ENCODE measurements at places on chromosomes 3 and 15. TPM values are rescaled to one million over a fixed set of nuclear protein-coding genes. Genes with fewer than 3 reads are reported as not detected.

GRCh38 chr3:156160647-156161046 lies 40.3 kb downstream of the KCNAB1 start:
- no peak for DNase-seq

- no peak for DNase-seq
Observed at GRCh38 chr3:71425491-71426071, 157.9 kb downstream of the FOXP1 start.

DNA sequence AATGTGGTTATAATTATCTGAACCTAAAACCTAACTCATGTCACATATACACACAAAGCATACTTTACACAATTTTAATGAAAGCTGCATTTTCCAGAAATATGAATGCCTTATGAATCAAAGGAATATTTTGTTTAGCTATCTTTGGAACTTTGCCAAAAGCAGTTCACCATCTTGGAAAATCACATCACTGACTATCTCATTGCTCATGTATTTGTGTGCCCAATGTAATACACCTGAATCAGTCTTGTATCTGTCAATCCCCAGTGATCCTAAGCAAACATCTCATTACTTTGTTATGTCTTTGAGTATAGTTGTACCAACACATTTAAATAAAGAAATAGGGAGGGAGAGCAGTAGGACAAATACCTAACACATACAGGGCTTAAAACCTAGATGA lies 15.6 kb upstream of the CD47 start:
- no peak for DNase-seq

Gene PIERCE2
- 2.3 TPM for polyA plus RNA-seq

Gene MED12L
- 5.4 TPM for polyA plus RNA-seq

Gene WDR53
- polyA plus RNA-seq, result 9.2 TPM

DNA sequence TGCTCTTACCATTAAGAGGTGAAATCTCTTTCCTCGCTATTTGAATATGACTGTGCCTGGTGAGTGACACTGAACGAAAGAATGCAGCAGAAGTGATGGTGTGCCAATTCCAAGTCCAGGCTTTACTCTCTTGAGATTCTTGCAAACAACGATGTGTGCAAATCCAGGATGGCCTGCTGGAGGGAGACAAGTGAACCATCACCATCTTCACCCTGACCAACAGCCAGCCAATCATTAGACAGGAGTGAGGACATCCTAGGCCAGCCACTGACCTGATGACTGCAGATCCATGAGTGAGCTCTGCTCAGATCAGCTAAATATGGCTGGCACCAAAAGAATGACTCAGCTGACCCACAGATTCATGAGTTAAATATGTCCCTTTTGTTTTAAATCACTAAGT lies 878.0 kb downstream of the PDCD6IP start:
- no peak for DNase-seq

Gene TRMT10C
- 27.5 TPM for polyA plus RNA-seq

GRCh38 chr3:13054341-13055285 lies 18.6 kb downstream of the IQSEC1 start:
- DNase-seq, result no peak

DNA sequence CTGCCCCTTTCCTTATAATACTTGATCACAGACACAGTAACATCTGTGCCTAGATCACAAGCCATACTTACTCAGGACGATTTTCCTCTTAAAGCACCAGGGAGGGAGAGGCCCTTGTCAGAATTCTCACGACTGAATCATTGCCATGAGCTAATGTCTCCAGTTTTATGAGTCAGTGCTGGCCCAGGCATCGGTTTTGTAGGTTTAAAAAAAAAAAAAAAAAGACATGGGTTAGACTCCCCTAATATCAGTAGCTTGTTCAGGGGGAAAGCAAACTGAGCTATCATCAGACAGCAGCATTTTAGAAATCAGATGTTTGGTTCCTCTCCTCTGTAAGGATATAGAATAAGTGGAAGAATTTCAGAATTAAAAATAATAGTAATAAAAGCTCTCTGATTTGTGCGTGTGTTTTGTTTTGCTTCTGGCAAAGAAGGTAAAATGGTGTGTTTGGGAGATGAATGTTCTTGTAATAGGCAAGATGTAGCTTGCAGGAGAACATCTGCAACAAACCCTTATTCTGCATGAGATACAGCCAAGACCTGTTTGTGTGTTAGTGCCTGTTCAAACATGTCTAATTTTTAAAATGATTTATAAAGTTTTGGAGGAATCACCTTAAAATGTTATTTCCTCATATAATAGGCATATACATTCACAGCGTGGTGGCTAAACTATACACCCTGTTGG lies 193.6 kb downstream of the TP63 start:
- DNase-seq, result no peak

- peak; percentile 7 for DNase-seq
Observed at GRCh38 chr15:48761393-48762158, 49.3 kb downstream of the CEP152 start.

Gene POMGNT2
- 13.5 TPM for polyA plus RNA-seq

Gene TWF2
- polyA plus RNA-seq, result 19.9 TPM

DNA sequence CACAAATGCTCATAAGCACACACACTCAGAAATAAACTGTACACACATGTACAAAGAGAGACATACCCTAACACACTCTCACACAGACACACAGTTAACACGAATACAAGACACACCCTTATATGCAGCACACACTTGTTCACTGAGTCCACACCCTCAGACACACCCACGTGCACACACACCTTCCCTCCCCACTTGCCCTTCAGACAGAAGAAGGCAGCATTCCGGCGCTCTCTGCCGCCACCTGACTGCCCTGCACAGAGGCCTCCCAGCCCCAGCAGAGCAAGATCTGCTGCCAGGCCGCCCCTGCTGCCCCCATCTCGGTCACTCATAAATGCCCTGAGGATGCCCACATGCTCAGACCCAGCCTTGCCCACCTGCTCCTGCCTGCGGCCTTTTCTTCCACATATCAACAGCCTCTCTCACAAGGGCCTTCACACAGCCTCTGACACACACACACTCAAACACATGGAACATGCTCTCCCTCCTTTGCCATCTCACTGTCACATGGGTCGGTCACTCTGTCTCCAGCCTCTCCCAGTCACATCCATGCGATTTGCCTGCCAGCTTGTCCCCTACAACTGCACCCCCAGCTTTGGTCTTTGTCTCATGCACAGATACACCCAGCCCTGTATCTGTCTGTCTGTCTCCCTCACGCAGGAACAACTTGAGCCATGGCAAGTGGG lies 71.1 kb downstream of the EPHB3 start:
- peak; percentile 66 for DNase-seq

GRCh38 chr3:177574222-177574856 lies 377.1 kb upstream of the TBL1XR1 start:
- DNase-seq, result peak; percentile 87

DNA sequence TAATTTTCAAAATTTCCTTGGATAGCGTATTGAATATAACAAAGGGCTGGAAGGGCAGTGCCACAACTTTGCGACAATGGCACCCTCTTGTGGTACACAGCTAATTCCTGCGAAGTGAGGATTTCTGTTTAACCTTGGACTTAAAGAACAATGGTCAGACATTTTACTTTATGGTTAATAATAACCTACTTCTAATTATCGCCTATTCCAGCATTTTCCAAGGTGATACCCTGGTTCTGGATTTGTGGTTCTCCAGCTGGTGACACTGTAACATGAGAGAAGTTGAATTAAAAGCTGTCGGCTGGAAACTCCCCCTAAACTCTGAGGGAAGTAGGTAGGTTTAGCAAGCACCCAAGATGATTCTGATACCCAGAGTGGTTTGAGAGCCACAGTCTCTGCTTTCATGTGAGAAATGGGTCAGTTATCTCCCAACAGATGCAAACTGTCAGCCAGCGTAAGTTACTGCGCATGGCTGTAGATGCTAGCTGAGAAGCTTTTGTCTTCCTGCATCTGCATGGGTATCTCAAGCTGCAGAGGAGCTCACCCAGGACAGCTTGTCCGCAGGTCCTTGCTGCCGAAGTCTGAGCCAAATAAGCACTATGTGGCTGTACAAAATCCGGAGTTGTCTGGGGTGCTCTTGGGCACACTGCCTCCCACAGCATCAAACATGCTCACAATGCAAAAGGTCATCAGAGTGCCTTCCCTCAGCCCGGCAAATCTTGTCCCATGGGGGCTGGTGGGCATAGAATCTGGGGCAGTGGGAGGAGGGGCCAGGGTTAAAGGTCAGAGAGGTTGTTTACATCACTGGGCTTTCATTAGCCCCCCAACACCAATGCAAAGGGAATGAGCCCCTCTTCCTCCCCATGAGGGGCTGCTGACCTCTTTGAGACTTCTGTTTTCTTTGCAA lies 6.6 kb upstream of the CHSY1 start:
- DNase-seq, result peak; percentile 57

Gene FGF7
- polyA plus RNA-seq, result 15.9 TPM

GRCh38 chr3:177571271-177571943 lies 374.1 kb upstream of the TBL1XR1 start:
- no peak for DNase-seq

DNA sequence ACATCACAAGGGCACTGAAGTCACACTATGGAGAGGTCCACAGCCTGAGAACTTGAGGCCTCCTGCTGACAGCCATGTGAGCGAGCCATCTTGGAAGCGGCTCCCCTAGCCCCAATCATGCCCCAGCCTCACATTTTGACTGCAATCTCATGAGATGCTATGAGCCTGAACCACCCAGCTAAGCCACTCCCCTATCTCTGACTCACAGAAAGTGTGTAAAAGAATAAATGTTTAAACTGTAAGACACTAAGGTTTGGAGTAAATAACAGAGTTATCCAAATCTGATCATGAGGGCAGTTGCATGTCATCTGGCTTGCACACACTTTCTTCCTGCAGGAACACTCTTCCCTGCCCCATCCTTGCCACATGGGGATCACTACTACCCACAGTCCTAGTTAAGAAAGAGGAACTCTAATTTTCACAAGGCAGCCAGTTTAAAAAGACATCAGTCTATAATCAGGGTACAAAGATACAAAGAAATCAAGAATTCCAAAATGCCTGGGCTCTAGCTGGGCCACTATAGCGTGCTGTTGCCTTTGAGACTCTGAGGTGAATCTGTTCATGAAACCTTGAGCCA lies 494.2 kb downstream of the FOXP1 start:
- no peak for DNase-seq

- DNase-seq, result peak; percentile 60
Observed at GRCh38 chr3:10337323-10338163, 16.6 kb upstream of the SEC13 start.

DNA sequence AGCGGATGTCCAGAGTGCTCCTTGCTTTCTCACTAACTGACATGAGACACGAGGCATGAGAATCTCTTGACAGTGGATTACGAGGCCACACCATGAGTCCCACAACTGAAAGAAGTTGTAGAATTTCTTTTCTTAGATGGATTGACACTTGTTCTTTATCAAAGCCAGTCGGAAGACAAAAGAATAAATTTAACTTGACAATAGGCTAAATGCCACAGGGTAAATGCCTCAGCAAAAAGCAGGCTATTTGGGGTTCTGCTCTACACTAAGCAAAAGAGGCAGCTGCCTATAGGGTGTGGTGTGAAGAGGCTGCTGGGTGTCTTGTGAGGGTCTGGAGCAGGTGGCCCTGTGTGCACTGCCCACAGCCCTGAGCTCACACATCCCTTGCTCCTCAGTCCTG lies 135.1 kb upstream of the SEMA6D start:
- DNase-seq, result no peak

DNA sequence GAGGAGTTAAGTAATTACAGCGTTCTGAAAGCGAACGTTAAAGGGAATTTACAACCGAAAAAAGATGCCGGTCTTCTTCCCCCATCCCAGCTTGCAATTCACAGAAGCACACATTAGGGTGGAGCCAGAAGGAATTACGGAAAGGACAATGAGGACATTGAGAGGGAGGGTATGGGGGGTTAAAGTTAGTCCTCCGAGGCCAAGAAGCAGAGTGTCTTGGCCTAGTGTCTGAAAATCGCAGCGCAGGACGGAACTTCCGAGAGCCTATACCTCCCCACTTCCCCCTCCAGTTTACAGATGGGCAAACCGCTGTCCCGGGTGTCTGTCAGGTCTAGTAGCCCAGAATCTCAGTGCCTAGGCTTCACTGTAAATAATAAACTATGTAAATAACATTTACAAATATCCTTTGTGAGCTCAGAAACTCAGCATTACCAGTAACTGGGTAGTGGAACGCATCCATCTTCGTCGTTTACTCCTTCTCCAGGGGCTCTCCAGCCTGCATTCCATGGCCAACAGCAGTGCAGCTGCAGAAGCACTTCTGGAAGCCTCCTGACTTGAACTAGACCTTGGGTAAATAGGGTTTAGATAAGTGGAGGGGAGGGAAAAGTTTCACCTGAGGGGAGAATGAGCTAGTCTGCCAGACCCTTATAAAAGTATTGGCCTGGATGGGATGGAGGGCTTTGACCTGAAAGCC lies 922 bp downstream of the ADPRH start:
- no peak for DNase-seq

DNA sequence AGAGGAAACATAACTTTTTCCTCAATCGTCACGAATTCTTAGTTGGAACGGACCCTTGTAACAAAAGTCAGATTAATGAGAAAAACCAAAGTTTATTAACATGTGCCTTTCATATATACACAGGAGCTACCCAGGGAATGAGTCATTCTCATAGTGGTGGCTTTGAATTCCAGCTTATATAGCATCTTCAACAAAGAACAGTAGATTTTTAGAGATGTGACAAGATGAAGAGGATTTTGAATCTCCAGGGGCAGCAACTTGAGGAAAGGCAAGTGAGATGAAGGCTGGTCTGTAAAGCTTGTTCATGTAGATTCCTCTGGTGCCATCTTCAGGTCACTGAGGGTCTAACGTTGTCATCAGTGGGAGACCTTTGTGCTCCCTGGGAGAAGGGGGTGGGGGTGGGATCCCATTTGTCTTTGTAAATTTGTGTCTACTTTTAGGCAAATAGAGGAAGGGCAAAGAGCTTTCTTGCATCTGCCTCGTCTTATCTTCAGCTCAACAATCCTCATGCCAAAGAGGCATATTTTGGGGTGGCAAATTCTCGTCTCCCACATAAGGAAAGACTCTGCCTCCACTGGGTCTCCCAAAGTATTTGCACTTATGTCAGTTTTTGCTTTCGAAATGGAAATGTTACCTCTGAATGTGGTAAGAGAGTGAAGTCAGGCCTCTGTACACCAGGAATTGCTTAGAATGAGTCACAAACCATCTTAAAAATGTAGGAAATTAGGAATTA lies 29.5 kb downstream of the CLEC3B start:
- DNase-seq, result no peak

Gene SLC28A1
- polyA plus RNA-seq, result 33.1 TPM

- no peak for DNase-seq
Observed at GRCh38 chr3:30724863-30725262, 118.5 kb downstream of the TGFBR2 start.

GRCh38 chr3:4828279-4829030 lies 150.8 kb upstream of the BHLHE40 start:
- no peak for DNase-seq

Data from large intestine (tissue), 12 donors.